Activated T-cell treated with anti-CD3 and anti-CD28 coated beads for 1 hour (primary cell): ENCODE measurements at places on chromosomes 4 and X.

DNA sequence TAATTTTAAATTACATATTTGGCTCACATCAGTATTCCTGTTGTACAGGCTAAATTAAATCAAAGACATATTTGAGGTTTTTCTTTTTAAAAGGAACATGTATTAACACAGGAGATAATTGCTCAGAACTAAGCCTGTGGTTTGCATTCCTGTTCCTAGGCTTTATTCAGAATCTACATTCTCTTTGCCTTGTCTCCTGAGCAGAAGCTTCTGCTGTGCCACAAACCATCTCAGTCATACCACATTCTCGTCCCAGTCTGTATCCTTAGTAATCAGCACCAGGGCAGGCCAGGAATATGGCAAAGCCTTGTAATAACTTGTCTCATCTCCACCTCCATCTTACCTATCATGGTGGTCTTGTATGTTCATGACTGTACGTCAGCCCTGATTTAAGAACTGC is 162.8 kb downstream of the ARHGAP24 start:
- no peak for DNase-seq

- no peak for DNase-seq
These were observed 245.8 kb upstream of the GK2 start for GRCh38 chr4:79653871-79654270.

- no peak for DNase-seq
These were observed 69.0 kb upstream of the IL15 start for GRCh38 chr4:141567326-141567915.

DNA sequence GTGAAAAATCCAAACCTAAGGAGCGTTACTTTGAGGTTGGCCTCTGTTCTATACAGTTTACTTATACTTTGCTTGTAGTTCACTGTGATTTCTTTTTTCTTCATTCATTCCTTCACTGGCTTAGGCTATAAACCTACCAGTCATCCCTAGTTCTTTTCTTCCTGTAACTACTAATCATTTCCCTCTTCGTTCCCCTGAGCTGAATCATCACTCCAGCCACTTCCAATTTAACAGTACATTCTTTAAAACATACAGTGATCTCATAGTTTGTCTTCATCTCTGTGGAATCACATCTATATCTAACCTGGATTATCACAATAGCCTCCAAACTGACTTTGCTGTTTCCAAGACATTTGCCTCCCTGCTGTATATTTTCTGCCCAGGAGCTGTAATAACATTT is 25.2 kb upstream of the NPFFR2 start:
- no peak for DNase-seq

DNA sequence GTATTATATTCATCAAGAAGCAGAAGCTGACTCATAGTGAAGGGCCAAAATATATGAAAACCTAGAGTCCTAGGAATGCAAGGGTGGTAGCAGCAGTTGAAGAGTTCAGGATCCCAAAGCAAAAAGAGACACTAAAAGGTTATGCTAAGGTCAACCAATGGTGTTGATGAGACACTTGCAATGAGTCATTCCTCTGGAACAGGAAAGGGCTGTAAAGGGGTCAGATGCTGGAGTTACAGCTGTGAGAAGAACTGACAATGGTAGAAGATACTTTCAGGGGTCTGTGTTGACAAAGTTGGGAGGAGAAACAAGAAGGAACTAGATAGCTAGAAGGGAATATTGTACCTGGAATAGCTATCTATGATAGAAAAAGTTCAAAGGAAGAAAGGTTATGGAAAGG is 47.5 kb downstream of the ZGRF1 start:
- DNase-seq: no peak

DNA sequence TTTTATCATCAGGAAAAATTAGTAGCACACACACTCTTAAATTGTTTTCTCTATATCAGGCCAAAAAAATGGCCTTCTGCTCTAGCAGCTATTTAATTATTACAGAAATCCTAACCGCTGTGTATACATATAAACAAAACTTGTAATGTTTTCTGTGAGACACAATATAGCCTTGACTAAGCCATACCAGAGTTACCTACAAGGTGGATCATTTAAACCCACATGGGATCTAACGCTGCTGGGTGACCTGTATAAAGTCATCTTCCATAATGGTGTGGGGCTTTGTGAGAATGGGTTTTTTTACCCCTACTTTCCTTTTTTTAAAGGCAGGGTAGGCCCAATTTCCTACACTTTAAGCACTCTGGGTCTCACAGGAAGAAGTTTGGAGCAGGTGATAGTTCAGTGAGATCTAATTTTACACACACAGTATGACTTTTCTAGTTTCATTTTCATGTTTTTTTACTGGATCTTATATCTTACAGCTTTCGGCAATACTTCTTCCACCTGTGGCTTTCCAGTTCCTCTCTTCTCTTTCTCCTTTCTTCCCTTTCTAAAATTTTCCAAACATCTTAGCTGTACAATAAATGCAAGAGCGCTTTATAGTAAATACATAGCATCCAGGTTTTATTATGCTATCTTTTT is 66.9 kb upstream of the MMAA start:
- no peak for DNase-seq

GRCh38 chrX:55135171-55135570 is 46.4 kb downstream of the PAGE2 start:
- DNase-seq: peak; percentile 4

DNA sequence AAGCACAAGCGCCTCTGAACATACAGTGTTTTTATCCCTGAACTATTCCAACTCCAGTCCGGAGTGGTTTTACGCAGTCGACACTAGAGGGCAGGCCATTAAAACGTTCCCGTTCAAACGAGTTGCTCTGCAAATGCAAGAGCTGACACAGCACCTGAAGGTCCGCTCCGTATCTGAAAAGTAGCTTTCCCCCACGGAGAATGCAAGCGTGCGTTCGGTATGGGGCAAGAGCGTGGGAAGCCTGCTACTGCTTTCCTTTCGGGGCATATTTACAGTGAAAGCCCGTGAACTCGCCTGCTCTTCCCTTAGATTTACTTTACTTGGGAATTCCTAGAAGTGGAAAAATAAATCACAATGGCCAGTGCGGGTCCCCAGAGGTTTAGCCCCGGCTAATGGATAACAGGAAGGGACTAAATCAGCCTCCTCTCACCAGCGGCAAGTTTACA is 190.8 kb downstream of the TSPAN5 start:
- peak; percentile 52 for DNase-seq

DNA sequence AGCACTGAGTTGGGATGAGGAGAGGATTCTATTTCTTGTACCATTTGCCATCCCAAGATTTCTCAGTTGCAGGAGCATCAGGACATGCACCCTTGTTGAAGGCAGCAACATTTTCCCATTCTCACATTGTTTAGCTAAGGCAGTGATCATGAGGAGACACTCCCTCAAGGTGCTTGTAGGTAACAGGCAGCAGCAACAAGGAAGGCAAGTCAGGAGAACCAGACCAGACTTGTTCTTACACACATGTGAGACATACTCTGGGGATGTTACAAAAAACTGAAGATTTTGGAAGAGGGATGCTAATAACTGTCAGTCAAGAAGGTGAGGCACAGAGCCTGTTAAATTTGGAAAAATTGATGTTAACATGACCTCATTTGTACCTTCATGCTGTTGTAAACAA is 15.5 kb upstream of the HPGDS start:
- DNase-seq: no peak

GRCh38 chrX:84175274-84175673 is 12.7 kb downstream of the RPS6KA6 start:
- no peak for DNase-seq

- DNase-seq: no peak
These were observed 6.1 kb downstream of the GPR78 start for GRCh38 chr4:8586246-8586645.

GRCh38 chr4:3411676-3412075 is 30.1 kb upstream of the HGFAC start:
- DNase-seq: no peak

DNA sequence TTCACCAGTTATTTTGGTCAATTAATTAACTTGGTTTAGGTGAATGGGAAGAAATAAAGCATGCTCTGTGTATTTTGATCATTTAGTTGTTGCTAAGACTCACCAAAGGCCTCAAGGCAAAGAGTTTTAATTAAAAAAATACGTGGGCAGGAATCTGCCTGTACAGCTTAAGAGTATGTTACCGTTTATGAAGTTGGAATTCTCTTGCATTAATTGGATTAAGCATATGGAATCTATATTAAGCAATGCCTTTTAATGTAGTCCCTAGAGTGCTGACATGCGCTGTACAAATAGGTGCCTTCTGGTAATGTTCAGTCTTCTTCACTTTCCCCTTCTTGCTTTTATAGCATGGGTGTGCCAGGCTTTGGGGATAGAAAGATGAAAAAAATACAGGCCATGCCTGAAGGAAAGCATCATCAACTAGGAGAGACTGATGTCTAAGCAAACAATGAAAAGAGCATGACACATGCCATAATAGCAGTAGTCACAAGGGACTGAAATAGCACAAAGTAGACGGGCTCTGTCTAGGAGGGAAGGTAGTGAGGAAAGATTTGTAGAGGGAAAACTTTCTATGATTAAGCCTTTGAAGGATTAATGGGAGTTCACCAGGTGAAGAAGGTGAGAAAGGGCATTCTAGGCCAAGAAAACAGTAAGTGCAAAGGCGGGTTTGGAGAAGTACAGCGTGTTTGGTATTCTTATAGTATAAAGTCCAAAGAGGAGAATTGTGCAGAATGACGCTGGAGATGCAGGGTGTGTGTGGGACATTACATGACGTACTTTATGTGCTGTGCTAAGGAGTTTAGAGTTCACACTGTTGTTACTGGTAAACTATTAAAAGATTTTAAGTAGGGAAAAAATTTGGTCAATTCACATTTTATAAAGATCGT is 226.1 kb upstream of the ANXA3 start:
- DNase-seq: no peak

GRCh38 chr4:142516686-142517526 is 329.2 kb downstream of the INPP4B start:
- DNase-seq: no peak

DNA sequence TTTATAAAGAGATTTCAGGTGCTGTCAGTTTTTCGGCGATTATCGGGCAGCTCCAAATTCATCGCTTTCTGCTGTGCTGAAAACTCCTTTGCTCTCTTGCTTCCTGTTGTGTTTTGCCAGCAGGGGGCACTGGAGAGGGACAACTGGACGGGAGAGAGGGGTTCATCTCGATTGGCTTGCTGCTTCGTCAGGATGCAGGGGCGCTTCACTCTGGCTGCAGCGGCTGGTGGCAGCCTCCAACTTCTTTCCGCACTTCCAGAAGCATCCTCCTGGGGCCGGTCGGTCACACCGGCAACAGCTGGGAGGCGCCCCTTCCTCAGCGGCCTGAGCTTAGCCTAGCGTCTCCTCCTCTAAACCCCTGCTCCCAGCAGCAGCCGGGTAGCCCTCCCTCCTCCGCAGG is 29.5 kb downstream of the MSL3 start:
- DNase-seq: peak; percentile 65

DNA sequence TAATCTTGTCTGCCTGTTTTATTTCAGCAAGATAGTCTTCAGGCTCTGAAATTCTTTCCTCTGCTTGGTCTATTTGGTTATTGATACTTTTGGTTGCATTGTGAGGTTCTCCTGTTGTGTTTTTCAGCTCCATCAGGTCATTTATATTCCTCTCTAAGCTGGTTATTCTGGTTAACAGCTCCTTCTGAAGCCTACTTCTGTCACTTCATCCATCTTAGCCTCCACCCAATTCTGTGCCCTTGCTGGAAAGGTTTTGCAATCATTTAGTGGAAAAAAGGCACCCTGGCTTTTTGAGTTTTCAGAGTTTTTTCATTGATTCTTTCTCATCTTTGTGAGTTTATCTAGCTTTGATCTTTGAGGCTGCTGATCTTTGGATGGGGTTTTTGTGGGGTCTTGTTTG is 647.7 kb downstream of the SPRY1 start:
- no peak for DNase-seq

GRCh38 chr4:164383358-164384220 is 370.3 kb upstream of the SMIM31 start:
- DNase-seq: no peak

GRCh38 chrX:75230296-75230695 is 43.6 kb upstream of the UPRT start:
- DNase-seq: no peak

DNA sequence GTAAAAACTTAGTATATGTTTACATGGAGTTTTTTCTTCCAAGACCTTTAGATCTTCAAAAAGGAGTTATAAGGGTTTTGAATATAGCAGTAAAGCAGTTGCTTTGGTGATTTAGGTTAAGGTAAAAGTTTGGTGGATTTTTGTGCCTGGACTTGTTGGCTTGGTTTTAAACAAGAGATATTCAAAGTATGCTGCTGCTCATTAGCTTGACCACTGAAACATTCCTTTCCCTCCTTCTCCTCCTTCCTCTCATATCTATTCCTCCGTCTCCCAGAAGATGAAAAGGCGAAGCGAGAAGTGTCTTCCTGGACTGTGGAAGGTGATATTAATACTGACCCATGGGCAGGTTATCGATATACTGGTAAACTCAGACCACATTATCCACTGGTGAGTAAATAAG is 38.4 kb downstream of the METAP1 start:
- DNase-seq: no peak

GRCh38 chr4:108804648-108805273 is 41.9 kb upstream of the ETNPPL start:
- DNase-seq: no peak

DNA sequence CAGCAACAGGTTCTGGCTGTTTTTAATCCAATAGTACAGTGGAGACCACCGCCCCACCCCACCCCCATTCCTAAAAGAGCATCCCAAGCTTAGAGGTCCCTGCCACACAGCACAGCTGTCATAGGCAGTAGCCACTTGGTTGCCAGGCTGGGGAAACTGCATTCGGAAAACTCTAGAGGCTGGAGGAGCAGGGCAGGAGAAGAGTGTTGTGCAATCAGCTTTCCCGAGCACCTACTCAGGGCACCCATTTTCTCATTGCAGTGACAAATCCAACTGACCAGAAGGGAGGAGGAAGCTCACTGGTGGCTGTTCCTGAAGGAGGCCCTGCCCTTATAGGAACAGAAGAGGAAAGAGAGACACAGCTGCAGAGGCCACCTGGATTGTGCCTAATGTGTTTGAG is 1.1 kb downstream of the CXCL1 start:
- no peak for DNase-seq

DNA sequence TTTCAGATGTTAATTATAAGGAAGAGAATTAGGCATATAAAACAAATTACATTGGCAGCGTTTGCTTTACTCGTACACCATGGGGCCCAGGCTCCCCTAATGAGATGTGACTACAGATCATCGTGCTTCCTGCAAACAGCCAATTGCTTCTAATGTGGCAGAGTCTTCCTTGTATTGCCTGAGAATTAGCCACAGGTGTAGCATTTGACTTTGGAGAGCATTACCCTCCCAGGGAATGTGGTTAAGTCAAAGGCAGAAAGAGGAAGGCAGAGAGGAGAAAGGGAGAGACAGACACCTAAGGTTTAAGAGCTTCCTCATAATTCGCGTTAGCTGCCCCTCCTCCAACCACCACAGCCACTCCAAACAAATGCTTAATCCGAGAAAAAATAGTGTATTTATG is 97.0 kb downstream of the MID1IP1 start:
- no peak for DNase-seq

- no peak for DNase-seq
These were observed 1329.5 kb upstream of the TENM3 start for GRCh38 chr4:180913750-180914149.
